ENCODE measurements at places on chromosomes 7 and 10. TPM values are rescaled to one million over a fixed set of nuclear protein-coding genes. Genes with fewer than 3 reads are reported as not detected.

Gene PAX4
- total RNA-seq: not detected

Gene NAMPT
- 415 TPM for total RNA-seq

Gene FEZF1
- not detected for total RNA-seq

Gene DCLRE1A
- 4.4 TPM for total RNA-seq

Gene PILRA
- total RNA-seq: 44.2 TPM

Gene PHF14
- 41.3 TPM for total RNA-seq

Data from subcutaneous adipose tissue (tissue), 4 donors.